MV-4-11 (cell line): ENCODE measurements at places on chromosomes 11 and 22.

DNA sequence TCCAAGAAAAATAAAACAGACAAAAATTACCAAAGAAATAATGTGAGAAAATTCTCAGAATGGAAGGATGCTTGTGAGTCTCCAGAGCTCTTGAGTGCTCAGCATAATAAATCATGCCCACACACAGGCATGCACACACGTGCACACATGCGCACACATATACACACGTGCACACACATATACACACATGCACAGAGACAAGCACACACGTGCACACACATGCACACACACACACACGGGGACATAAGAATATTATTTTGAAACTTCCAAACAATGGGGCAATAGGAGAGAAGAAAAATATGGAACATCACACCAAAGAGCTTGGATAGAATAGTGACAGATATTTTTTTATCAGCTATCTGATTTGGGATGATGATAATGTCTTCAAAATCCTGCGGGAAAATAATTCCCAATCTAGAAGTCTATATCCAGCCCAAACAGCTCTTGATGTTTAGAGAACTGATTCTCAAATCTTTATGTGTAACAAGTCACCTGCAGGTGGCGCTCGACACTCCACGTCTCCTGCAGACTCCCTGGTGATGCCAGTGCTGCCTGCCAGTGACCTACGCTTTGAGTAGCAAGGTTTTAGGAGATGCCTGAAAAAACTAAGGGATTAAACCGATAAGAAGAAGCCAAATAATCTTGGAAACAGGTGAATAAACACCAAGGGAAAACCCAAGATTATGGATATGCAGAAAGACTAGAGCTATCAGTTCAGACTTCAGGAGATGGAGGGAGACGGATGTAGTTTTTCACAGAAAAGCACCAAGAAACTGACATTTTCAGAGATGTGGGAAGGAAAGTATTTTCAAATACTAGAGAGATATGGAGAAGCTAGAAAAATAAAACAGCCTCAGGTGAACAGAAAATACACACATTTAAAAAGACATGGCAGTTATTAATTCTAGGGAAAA lies 743.6 kb downstream of the ETS1 start:
- DNase-seq: peak; percentile 38

- no peak for DNase-seq
These were observed 277.1 kb downstream of the TTC28 start for GRCh38 chr22:28402539-28402938.

DNA sequence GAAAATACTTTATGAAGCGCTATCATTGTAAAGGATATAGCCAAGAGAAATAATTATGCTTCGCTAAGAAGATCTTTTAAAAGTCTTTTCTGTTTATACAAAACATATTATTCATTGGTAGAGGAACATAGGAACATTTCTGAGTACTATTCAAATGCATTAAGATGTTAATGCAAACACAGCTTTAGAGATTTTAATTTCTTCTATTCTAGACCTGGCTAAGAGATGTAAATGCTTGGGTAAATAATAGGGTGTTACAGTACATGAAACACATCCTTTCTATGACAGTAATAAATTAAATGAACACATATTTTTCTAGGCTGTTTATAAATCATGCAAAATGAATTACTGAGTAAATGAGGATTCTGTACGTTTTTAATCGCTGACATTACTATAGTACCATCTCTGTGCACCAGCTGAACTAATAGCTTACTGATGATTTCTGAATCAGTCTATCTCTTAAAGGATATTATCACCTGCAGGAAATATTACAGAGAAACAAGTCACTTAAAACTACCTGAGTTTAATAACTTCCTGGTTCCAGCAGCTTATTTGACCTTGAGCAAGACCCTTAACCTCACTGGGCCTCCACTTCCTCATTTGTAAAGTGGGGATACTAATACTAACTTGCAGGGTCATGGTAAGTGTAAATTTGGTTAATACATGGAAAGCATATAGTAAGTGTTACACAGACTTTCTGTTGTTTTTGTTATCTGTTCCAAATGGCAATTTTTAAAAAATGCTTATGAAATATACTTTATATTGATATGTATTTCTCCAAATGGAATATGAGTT lies 344.9 kb downstream of the DYNC2H1 start:
- no peak for DNase-seq

DNA sequence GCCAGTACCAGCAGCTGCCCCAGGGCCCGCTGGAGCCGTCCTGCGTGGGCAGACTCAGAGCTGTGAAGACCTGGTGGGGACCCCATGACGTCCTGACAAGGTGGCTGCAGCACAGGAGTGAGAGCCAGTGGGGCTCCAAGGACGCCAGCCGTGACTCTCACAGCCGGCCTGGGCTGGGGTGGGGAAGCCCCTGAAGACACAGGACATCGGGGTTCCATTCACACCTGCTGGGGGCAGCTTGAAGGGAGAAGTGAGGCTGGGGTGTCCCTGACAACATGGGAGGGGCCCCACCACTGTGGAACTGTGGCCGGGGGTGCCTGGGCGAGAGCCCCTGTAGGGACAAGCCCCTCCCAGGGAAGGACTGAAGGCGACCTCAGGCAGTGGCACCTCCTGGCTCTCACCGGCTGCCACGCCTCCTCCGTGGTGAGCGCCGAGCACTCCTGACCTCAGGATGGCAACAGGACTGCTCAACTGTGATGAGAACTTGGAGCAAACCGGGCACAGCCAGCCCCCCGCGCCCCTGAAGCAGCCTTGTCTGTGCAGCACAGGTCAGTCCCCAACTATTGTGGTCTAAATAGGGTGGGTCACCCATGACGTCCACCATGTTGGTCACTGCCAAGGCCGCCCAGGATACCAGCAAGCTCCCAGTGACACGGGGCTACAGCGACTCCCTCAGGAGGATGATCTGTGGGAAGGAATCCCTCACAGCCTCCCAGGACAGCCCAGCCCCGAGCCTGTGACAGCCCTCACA lies 22.7 kb upstream of the IL17REL start:
- no peak for DNase-seq

DNA sequence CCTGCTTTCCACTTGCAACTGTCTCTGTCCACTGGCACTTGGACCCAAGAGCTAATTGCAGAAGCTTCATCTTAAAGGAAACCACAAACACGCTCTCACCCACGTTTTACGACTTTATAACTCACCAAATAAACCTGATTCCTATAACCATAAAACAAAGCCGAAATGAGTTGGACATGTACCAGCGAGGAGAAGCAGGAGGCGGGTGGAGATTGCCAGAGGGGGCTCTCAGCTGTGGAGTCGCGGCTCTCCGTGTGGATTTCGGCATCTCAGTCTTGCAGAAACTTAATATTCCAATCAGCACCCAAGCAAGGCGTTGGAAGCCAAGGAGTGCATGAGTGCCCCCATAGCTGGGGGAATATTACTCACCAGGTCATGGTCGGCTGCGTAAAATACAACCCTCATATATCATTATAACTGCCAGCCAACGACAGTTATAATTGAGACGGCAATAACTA lies 483.6 kb downstream of the MN1 start:
- peak; percentile 40 for DNase-seq

DNA sequence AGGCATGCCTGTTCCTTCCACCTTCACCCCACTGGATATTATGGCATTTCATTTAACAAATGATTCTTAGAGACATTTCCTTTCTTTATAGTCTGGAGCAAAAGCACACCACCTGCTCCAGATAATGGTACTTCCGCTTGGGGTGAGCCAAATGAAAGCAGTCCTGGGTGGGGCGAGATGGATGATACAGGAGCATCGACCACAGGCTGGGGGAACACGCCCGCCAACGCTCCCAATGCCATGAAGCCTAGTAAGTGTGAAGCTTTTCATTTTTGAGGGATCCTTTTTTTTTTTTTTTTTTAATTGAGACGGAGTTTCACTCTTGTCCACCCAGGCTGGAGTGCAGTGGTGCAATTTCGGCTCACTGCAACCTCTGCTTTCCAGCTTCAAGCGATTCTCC lies 76.3 kb upstream of the ADSL start:
- no peak for DNase-seq

DNA sequence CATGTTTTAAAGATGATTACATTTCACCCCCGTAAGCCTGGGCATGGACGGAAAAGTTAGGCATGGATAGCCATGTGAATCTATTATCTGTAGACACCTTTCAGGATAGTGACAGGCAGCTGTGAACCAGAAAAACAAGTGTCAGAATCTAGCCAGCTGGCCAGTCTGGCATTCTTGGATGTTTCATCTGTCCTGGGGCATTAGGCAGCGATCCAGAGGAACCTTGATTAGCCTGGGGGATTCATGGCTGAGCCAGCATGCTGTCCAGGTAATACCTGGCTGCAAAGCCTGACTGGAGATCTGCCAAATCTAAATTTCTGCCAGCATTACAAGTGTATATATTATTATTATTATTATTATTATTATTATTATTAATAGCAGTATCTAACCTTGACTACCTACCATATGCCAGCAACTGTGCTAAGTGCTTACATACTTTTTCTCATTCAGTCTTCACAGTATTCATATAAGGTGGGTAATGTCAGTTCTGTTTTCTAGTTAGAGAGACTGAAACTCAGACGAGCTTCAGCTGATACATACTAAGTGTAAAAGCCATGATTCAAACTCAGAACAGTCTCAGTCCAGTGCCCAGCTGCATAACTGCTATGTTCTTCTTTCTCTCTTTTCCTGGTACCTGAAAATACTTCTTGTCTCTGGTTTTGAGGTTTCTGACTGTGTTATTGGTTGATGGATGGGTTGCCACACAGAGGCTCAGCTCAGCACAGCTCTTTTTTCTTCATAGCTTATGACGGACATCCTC lies 12.8 kb downstream of the BMAL1 start:
- no peak for DNase-seq

GRCh38 chr22:31448382-31448781 lies 41.3 kb downstream of the EIF4ENIF1 start:
- DNase-seq: no peak

DNA sequence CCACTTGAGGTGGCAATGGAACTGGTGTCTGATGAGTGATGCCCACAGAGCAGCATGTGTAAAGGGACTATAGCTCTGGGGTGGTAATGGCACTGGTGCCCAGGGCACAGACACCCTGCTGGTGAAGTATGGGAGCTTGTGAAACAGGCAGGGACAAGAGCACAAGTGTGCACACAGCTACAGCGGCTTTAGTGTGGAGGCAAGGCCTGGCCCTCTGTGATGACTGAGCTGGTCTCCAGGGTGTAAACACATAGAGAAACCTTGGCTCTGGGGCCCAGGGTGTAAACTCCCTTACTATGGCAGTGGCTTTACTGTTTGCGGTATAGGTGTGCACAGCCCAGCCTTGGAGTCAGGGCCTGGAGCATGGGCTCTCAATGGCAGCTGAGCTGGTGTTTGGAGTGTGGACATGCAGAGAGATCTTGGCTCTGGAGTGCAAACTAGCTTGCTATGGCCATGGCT lies 46.3 kb downstream of the BIRC2 start:
- DNase-seq: no peak

- no peak for DNase-seq
These were observed 800.9 kb downstream of the BRD1 start for GRCh38 chr22:49026494-49027367.

- no peak for DNase-seq
These were observed 28.1 kb upstream of the RTL6 start for GRCh38 chr22:44525941-44526778.

GRCh38 chr11:1682225-1682905 lies 14.6 kb upstream of the KRTAP5-6 start:
- no peak for DNase-seq

- no peak for DNase-seq
These were observed 165.0 kb upstream of the TRPC6 start for GRCh38 chr11:101748572-101749344.

DNA sequence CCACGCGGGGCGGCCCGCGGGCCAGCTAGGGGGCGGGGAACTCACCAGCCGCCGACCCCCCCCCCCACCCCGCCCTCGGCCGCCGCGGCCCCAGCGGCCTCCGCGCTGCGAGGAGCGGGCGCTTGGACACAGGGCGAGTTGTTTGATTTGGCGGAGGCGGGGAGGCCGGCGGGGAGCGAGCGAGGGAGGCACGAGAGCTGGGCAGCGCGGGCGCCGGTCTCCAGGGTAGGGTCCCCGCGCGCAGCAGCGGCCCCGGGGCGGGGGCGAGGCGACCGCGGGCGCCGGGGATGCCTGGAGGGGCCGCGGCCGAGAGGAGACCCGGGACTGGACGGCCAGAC lies 64.4 kb downstream of the NAV2 start:
- DNase-seq: no peak
